Activated T-cell treated with anti-CD3 and anti-CD28 coated beads for 4 hours (primary cell): ENCODE measurements at places on chromosomes 12 and 14.

DNA sequence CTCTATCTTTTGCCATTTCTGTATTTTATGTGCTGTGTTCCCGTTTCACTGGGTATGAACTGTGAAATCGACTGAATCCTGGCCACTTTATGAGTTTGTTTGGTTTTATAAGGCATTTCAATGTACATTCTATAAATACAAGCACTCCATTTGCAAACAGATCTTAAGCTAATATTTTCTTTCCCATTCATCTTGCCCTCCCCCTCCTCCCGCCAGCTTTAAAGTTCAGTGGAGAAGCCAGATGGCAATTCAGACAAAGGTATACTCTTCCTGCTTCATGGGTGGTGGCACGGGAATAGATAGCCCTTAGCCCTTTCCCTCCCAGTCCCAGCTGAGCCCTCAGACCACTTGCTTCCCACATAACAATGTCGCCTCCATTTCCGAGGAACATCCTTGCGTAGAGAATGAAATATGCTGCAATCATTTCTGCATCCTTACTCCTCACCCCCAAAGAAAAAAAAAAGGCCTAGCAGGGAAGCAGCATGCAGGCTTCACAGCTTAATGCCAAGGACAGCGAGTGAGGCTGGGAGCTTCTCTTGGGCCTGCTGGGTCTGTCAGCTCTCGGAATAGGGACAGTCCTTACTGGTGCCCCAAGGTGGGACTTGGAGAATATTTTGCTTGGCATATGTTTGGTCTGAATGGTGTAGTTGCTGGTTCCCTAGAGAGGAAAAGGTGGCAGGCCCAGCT lies 52.8 kb upstream of the SRSF5 start:
- DNase-seq, result no peak

GRCh38 chr12:96047229-96048211 lies 12.1 kb upstream of the LTA4H start:
- DNase-seq, result no peak

- DNase-seq, result no peak
Observed at GRCh38 chr12:1527789-1528188, 66.6 kb downstream of the FBXL14 start.

GRCh38 chr14:83706231-83706954 lies 1823.6 kb upstream of the FLRT2 start:
- no peak for DNase-seq

GRCh38 chr12:48993787-48994186 lies 5.4 kb downstream of the DDN start:
- DNase-seq, result no peak

DNA sequence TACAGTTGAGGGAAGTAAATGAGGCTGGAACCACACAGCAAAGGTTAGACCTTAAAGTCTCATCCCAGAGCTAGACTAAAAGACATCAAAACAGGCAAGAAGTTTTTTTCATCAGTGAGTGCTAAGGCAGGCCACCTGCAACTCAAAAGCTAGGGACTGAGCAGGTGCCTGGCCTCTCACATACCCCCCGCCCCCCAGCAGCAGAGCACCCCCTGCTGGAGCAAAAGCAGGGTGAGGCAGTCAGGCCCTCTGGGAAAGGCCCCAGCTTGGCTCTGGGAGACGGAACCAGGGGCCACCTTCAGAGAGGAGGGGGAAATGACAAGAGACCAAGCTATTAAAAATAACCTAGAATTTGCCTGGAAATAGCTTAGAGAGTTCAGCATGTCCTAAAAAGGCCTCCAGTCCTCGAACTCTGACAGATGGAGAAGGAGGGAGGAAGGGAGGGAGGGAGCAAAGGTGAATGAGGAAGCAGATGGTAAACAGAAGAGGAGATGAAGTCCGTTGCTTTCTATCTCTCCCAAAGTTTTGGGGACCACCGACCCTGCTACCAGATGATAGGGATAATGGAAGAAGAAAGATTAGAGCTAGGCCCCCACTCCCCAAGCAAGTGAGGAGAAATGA lies 1.8 kb downstream of the ITGA7 start:
- DNase-seq, result no peak

GRCh38 chr14:96170961-96171592 lies 33.6 kb upstream of the BDKRB2 start:
- no peak for DNase-seq

GRCh38 chr12:110286623-110287022 lies 5.6 kb downstream of the ATP2A2 start:
- DNase-seq, result no peak

DNA sequence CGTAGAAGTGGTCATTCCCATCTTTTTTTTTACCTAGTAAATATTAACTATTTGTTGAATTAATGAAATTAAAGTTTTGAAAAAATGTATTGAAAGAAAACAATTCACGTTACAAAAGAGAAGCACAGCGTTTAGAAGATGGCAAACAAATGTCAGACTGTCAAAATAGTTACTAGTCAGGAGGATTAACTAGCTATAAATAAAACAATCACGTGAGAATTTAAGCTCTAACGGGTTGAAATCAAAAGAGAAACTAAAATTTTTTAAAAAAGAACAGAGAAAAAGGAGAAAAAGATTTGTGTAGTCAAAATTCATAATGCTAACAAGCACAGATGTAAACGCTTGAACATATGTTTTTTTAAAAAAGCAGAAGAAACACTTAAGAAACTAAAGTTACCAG lies 26.4 kb downstream of the DDHD1 start:
- no peak for DNase-seq

GRCh38 chr14:87952307-87953094 lies 40.5 kb downstream of the GALC start:
- DNase-seq, result no peak

GRCh38 chr12:108016022-108016564 lies 113.0 kb upstream of the WSCD2 start:
- DNase-seq, result no peak

GRCh38 chr14:30603402-30603801 lies 18.7 kb upstream of the SCFD1 start:
- DNase-seq, result no peak

GRCh38 chr12:108722463-108722862 lies 8.9 kb downstream of the CORO1C start:
- no peak for DNase-seq

- no peak for DNase-seq
Observed at GRCh38 chr14:73227812-73228781, 9.2 kb upstream of the PAPLN start.

DNA sequence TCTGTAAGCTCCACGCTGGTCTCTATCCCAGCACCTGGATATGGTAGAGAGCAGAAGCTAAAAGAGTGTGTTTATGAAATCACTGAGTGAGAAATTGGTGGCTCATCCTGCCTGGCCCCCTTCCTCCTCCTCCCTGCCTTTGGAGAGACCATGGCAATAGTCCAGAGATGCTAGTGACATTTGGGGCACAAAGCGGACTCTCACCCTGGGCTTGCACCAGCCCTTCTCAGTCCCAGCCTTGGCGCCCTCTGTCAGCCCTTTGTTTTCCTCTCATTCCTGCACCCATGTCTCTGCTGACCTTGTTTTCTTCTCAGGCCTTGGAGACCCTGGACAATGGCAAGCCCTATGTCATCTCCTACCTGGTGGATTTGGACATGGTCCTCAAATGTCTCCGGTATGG lies 18.2 kb downstream of the ALDH2 start:
- DNase-seq, result no peak

DNA sequence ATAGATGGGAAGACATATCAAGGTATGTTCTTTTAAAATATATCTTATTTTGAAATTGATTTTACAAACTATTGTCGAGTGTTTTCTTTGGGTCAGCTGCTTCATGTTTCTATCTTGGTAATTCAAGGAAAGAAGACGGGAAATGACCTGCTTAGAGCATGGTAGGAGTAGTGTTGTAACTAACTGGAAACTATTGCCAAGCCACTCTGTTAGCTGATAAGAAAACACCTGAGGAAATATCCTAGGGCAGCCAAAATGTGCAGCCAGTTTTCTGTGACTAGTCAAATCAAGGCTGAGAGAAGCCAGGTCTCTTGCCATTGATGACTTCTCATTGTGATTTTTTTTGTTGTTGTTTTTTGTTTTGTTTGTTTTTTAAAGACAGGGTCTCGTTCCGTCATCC lies 30.2 kb downstream of the METAP2 start:
- DNase-seq, result no peak

DNA sequence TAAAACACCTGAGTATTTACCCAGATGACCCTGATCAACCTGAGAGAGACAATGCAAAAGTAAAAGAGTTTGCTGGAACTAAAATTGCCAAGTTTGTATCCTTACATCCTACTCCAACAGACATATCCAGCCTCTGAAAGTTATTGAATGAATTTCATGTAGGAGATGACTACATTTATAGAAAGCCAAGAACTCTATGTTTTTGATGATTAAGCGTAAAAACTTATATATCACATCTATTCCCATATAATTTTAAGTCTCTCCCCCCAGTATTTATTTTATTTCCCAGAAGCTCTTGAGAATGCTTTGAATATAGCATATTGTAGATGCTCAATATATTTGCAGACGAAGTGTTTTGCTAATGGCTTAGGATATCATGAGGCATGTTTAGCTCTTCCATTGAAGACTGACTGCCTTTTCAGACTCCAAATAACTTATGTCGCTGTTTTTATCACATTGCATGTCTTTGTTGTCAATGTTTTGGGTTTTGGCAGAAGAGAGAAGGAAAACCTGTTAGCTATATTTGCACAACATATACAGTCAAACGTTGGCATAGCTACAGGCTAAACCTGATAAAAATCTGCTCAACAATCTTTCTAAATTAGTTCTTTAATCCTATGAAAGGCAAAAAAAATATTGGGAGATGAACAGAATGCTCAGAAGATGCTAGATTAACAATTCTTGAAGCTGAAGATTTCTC lies 213.6 kb downstream of the DIO2 start:
- no peak for DNase-seq

DNA sequence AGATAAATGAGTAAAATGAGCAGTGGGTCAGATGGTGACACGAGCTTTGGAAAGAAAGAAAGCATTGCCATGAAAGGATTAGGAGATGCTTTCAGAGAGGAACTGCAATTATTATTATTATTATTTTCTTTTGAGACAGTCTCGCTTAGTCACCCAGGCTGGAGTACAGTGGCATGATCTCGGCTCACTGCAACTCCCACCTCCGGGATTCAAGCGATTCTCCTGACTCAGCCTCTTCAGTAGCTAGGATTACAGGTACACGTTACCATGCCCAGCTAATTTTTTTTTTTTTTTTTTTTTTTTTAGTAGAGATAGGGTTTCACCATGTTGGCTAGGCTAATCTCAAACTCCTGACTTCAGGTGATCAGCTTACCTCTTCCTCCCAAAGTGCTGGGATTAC lies 77.4 kb downstream of the ST8SIA1 start:
- DNase-seq, result no peak

DNA sequence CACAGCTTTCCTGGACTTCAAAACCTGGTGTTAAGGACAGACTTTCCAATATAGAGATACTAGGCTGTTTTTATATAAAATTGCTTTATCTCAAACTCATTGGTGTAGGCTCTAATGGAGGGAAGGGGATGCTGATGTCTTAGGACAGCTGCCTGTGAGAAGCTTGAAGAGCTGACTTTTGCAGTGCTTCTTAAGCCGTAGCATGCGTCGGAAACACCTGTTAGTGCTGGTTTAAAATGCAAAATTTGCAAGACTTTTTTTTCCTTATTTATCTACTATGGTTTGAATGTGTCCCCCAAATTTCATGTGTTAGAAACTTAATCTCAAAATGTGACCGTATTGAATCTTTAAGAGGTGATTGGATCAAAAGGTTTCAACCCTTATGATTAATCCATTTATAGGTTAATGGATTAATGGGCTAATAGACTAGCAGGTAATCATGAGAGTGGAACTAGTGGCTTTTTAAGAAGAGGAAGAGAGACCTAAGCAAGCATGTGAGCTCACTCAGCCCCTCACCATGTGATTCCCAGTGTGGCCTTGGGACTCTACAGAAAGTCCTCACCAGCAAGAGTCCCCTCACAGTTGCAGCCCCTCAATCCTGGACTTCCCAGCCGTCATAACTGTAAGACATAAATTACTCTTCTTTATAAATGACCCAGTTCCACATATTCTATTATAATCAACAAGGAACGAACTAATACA lies 60.9 kb upstream of the FUT8 start:
- DNase-seq, result no peak

GRCh38 chr12:122021193-122021821 lies 377 bp upstream of the BCL7A start:
- no peak for DNase-seq

GRCh38 chr12:132194056-132194455 lies 49.8 kb downstream of the NOC4L start:
- DNase-seq, result no peak

DNA sequence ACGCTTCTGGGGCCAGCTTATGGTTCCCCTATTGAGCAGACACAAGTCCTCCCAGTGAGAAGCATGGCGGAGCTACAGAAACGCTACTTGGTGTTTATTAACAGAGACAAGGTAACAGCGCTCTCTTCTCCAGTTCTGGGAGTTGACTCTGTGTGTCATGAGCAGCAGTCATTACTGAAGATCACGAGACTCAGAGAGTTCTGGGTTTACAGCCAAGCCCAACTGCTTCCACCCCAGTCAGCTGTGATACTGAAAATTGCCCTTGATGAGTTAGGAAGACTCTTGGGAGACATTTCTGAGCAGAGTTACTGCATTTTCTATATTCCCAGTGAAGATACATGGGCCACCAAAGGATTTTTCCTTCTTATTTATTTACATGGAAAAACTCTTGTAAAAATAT lies 48.6 kb downstream of the CFAP251 start:
- no peak for DNase-seq

DNA sequence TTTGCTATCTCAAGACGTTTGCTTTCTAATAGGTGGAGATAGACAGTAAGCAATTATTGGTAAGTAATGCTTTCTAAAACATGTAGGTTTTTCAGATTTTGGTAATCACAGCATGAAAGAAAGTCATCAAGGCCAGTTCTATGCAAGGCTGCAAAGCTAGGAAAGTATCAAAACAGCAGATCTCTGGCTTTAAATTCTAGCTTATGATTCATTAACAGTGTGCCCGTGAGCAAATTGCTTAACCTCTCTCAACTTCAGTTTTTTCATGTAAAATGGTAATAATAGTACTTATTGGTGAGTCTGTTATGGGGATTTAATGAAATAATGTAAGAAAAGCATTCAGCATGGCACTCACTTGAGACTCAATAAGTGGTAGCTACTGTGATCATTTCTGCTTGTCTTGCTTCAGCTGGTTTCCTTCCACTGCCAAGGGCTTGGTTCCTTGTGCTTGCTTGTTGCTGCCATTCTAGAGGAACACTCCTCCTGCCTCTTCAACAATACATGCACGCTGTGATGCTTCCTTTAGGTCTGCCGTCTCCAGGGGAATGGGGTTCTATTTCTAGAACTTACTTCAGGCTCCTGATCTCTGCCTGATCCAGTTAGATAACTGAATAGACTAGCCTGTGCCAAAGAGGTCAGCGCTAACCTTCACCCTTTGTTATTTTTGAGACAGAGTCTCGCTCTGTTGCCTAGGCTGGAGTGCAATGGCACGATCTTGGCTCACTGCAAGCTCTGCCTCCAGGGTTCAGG lies 88.4 kb downstream of the CAND1 start:
- no peak for DNase-seq

- no peak for DNase-seq
Observed at GRCh38 chr14:28344381-28344780, 422.2 kb upstream of the FOXG1 start.

- DNase-seq, result no peak
Observed at GRCh38 chr12:48156652-48157017, 680 bp downstream of the ASB8 start.

- DNase-seq, result no peak
Observed at GRCh38 chr14:43647302-43647701, 859.8 kb downstream of the FSCB start.

- DNase-seq, result no peak
Observed at GRCh38 chr12:51246254-51246853, 7.7 kb downstream of the DAZAP2 start.

GRCh38 chr12:114476159-114476558 lies 70.2 kb upstream of the TBX5 start:
- DNase-seq, result no peak
